ENCODE measurements at places on chromosomes 6 and 20.

- DNase-seq: peak; percentile 58
Observed at GRCh38 chr6:142833054-142833453, 111.9 kb downstream of the HIVEP2 start.

- DNase-seq: no peak
Observed at GRCh38 chr6:110537208-110538123, 61.1 kb upstream of the SLC22A16 start.

- peak; percentile 57 for DNase-seq
Observed at GRCh38 chr20:62918831-62919230, 7.5 kb downstream of the DIDO1 start.

DNA sequence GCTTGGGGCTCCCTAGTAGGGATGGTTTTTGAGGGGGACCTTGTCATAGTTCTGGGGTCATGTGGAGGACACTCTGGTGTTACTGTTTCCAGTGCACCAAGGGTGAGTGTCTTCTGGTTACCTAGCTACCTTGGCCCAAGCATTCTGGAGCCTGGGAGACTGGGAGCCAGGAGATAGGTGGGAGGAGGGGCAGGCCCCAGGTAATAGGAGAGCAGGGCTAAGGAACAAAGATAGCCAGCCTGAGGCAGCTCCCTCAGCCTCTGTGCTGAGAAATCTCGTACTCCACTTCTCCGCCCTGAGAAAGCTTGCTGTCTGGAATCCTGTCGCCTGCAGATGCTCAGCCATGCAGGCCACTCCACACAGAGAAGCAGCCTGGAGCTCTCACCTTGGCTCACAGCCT is 8.3 kb upstream of the ENTPD6 start:
- no peak for DNase-seq

DNA sequence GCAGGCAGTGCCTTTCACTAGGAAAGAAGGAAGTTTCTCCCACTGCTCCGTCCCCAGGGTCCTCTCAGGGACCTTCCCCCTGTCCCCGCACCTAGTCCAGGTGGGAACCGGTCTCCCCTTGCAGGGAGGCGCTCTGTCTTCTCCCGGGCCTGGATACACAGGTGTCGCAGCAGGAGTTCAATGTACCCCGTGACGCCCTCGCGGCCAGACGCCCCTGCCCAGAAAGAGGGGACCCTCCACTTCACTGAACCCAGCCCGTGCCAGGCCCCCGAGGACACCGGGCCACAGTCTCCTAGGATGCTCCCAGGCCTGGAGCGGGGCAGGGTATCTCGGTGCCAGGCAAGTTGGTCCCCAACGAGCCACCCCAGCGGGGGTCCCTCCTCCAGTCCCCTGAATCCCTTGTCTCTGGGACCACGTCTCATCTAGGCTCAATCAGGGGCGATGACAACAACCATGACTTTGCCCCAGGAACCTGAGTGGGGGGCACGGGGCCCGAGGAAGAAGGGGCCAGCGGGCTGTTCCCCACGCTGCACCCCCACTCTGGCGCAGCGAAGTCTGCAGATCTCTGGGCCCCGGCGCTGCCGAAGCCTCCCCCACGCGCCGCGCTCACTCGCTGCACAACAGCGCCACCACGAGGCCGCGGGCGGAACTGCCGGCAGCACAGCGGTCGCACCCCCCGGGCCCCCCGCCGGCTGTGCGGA is 103.0 kb downstream of the EDN3 start:
- peak; percentile 82 for DNase-seq

All from stimulated activated CD4-positive, alpha-beta T cell treated with anti-CD3 and anti-CD28 coated beads, Interleukin-2, amount 100 ng/mL, for 24 hours (primary cell).